ENCODE measurements at places on chromosomes 2 and 18.

- no peak for DNase-seq
Measured at GRCh38 chr2:31109633-31110192, 28.5 kb downstream of the GALNT14 start.

DNA sequence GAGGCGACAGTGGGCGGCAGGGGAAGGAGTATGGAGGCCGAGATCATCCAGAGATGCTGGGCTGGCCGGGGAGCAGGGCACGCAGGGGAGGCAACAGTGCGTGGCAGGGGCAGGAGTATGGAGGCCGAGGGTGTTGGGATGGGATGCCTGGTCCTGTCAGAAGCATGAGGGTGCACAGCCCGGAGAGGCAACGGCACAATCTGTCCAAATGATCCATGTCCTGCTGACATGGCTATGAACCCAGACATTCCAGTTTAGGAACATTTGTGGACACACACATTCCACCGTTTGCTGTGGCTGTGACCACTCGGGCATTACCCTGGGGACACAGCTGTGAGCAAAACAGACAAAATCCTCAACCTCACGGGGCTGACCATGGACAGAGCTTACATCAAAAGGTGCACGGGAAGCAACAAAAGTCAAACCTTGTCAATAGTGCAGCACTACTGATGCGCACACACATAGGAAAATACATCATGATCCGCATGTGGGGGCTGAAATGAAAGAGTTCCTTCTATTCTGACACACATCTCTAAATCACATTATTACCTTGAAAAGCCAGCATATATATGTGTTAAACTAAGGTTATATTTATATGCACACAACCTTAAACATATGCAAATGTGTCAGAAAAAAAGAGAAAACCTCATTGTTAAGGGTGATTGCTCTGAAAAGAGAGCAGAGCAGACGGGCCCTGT is 144.0 kb upstream of the GPC1 start:
- DNase-seq: no peak

GRCh38 chr2:110216803-110217202 is 4.5 kb upstream of the MTLN start:
- no peak for DNase-seq

DNA sequence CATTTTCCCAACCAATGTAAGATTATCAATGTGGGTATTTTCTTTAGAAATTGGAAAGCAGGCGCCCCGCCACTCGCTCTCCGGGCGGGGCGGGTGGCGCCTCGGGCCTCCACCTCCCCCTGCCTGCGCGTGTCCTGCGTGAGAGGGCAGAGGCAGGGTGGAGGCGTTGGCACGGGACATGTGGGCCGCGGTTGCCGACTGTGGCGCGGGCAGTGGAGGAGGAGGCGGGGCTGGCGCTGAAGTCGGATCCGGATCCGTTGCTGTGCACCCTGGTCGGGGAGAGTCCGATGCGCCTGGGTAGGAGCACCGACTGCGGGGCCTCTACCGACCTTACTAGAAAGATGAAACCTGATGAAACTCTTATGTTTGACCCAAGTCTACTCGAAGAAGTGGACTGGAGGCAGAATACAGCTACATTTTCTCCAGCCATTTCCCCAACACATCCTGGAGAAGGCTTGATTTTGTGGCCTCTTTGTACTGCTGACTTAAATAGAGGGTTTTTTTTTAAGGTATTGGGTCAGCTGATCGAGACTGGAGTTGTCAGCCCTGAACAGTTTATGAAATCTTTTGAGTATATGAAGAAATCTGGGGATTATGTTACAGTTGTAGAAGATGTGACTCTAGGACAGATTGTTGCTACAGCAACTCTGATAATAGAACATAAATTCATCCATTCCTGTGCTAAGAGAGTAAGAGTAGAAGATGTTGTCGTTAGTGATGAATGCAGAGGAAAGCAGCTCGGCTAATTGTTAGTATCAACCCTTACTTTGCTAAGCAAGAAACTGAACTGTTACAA is 37.9 kb downstream of the PMS1 start:
- DNase-seq: no peak

- DNase-seq: no peak
Measured at GRCh38 chr2:66110608-66111007, 324.3 kb upstream of the MEIS1 start.

DNA sequence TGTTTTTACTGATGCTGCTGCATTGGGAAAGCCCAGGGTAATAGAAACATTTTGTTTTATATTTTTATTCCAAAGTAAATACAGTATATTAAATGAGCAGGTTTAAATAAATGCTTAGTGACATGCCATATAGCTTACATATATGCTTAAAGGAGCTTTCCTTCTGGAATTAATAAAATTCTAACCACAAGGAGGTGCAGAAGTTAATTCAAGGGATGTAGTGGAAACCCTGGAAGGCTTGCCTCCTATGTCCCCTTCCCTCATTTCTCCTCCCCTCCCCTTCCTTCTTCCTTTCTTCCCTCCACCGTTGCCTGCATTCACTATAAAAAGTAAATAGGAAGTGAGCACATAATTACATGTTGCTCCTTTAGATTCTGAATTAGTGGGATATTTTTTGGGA is 96.3 kb downstream of the UBE2E3 start:
- no peak for DNase-seq

GRCh38 chr18:77102259-77103040 is 30.1 kb downstream of the MBP start:
- peak; percentile 76 for DNase-seq

DNA sequence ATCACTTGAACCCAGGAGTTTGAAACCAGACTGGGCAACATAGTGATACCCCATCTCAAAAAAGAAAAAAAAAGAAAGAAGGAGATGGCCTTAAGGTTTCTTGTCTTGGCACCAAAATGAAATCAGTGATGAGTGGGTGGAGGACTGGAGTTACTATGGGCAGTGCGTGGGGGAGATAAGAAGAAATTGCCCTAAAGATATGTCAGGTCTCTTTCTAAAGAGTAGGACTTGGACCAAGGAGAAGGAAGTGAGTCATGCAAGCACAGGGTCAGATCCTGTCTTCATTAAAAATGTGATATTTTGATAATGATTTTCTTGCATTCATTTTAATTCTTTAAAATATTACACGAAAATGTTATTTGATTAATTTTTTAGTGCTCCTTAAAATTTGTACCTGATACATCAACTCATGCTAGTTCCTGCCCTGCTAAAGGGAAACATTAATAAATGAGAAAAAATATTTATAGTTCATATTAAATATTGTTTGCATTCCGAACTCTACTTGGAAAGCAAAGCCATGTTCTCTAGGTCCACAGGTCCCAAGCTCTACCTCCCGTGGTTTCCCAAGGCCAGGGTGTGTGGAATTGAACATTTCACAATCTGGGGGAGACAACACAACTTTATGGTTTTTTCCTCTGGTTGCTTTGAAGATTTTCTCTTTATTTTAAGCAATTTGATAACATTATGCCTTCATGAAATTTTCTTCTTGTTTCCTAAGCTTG is 62.6 kb upstream of the CTLA4 start:
- no peak for DNase-seq

DNA sequence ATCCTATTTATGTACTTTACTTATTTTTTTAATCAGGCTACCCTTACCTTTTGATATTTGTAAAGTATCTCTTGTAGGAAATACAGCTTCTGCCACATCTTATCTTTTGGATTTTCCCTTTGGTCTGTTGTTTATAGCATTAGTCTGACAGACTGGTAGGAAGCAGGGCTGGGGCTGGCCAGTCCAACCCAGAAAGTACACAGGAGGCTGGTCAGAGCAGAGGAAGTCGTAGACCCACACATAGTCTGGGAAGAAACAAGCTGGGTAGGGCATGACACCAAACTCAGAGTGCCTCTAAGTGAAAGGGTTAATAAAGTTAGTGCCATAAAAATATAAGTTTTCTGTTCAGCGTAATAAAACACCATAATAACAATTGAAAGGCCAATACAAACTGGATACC is 51.7 kb downstream of the BOLA3 start:
- DNase-seq: no peak

DNA sequence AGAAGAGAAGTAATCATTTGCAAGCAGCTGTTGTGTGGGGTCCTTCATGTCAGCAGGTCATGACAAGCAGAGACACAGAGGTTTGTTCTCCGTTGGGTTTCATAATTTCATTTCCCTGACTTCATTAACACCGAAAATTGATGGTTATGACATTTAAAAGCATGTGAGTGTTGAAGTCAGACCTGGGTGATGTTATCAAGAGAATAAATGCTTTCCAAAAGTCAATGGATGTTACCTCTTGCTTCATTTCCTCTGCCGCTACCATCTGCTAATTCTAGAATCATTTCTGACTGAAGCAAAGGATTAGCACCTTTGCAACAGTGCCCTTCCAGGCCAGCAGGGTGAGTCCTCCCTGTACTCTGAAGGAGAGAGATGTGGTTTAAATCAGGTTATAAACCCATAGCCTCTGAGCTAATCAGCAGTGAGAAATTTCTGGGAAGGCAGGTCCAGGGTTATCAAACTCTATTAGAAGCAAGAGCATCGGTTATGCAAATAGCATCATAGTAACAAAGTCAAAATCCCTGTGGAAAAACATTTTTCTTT is 446.2 kb downstream of the PIK3C3 start:
- no peak for DNase-seq

GRCh38 chr18:5317186-5317585 is 21.7 kb upstream of the ZBTB14 start:
- no peak for DNase-seq

GRCh38 chr2:236215196-236215595 is 47.0 kb upstream of the GBX2 start:
- DNase-seq: no peak

DNA sequence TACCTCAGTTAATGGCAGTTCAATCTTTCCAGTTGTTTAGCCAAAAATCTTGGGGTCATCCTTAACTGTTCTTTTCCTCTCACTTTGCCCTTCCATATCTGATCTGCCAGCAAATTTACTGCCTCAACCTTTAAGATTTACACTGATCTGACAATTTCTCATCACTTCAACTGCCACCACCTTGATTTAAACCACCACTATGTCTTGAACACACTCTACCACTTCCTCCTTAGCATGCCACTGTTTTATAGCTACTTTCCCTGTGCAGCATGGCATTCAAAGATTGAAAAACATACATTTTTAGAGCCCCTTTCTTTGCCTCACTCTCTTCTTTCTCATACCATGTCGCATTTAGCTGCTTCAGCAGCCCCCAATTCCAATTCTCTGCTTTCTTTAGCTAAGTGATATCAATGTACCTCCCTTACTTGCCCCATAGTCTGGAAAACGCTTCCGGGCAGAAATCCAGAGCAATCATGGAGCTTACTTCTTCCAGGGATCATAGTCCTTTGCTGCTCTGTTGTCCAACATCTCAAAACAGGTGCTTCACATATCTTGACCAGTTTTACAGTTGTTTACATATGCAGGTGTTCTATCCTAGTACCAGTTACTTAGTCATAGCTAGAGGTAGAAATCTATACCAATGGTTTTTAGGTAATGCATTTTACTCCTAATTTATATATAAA is 10.9 kb downstream of the PGAP1 start:
- DNase-seq: no peak

DNA sequence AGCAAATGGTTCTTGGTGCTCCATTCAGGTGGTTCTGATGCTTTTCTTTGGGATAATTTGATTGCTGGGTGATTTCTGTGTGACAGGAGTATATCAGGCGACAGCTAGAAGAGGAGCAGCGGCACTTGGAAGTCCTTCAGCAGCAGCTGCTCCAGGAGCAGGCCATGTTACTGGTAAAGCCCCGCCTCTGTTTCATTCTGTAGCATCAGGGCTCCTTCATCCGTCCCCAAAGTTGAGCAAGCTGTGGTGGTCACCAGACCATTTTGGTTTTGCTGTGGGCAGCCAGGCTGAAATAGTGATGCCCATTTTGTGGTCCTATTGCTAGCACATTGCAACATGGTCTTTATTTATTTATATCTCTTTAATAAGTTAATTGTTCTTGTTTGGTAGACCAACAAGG is 132.8 kb upstream of the IL1R2 start:
- no peak for DNase-seq

GRCh38 chr2:163751696-163752095 is 15.9 kb upstream of the FIGN start:
- DNase-seq: no peak

- DNase-seq: no peak
Measured at GRCh38 chr2:170493426-170494097, 221.6 kb upstream of the SP5 start.

GRCh38 chr2:102927854-102928267 is 166.0 kb downstream of the TMEM182 start:
- no peak for DNase-seq

- DNase-seq: no peak
Measured at GRCh38 chr2:48247206-48247605, 282.7 kb upstream of the STON1 start.

DNA sequence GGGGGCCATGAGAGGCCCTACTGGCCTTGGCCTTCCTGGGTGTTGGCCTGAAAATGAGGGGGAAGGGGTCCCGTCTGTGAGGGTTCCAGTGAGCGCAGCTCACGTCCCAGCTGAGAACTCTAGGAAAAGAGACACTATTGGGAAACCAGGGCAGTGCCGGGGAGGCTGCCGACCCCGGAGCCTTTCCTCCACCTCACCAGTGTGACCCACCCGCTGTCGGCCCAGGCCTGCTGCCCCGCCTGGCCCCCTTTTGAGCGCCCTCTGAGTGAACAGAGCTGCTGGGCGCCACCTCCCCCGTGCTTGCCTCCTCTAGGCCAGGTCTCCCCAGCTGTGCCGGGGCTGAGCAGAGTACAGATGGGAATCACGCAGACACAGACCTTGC is 17.5 kb upstream of the ARHGEF4 start:
- DNase-seq: no peak

DNA sequence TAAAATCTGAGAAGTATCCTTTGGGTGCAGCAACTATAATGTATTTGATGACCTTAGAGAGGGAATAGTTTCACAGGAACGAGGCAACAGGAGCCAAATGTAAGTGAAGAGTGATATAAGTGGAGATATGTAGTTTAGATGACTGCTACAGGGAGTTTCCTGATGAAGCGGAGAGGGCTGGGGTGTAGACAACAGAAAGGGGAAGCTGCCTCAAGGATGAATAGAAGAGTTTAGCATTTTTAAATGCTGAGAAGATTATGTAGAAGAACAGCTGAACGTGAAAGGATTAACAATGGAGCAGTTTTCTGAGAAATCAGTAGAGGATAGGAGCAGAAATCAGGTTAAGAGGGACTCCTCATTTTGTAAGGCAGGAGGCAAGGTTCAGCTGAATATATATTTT is 133.3 kb downstream of the LCLAT1 start:
- DNase-seq: no peak

DNA sequence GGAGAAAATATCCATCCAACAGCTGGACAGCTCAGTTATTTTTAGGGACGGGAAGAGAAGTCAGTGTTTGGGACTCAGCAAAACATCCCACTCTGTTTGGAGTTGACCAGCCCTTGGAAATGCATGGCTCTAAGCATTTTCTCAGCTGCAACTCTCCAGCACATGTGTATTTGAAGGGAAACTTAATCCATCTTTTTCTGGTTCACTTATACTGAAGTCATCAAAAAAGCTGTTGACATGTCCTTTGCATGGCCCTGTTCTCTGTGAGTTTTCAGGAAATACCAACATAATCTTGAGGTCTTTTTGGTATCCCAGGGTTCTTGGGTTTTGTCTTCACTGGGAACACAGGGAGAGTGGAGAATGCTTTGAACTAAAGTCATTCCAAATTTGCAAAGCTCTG is 91.9 kb upstream of the CELF4 start:
- DNase-seq: no peak

Measured in CD4-positive, alpha-beta memory T cell (primary cell).